ENCODE measurements at places on chromosomes 4 and X. TPM values are rescaled to one million over a fixed set of nuclear protein-coding genes. Genes with fewer than 3 reads are reported as not detected.

The RADX gene
- total RNA-seq = 2.7 TPM

The TMLHE gene
- 15.0 TPM for total RNA-seq

The GPR34 gene
- total RNA-seq = not detected

The SRPK3 gene
- total RNA-seq = under 0.01 TPM

The TIGD2 gene
- 19.6 TPM for total RNA-seq

Measured in nasal cavity respiratory epithelium epithelial cell of viscerocranial mucosa (primary cell).